Activated T-cell treated with anti-CD3 and anti-CD28 coated beads, Interleukin-2, amount 50 U/mL, for 72 hours (primary cell): ENCODE measurements at places on chromosomes 5 and 9. TPM values are rescaled to one million over a fixed set of nuclear protein-coding genes. Genes with fewer than 3 reads are reported as not detected.
A peak's percentile ranks its signal among the peaks of the same experiment; 100 is the strongest.

The CEL gene
- 1.6 TPM for total RNA-seq

- DNase-seq: no peak
Observed at GRCh38 chr9:136055715-136056545, 39.2 kb downstream of the NACC2 start.

The SUSD3 gene
- total RNA-seq: 56.8 TPM

The FOXI1 gene
- total RNA-seq: not detected

The IL9 gene
- total RNA-seq: 22.7 TPM

DNA sequence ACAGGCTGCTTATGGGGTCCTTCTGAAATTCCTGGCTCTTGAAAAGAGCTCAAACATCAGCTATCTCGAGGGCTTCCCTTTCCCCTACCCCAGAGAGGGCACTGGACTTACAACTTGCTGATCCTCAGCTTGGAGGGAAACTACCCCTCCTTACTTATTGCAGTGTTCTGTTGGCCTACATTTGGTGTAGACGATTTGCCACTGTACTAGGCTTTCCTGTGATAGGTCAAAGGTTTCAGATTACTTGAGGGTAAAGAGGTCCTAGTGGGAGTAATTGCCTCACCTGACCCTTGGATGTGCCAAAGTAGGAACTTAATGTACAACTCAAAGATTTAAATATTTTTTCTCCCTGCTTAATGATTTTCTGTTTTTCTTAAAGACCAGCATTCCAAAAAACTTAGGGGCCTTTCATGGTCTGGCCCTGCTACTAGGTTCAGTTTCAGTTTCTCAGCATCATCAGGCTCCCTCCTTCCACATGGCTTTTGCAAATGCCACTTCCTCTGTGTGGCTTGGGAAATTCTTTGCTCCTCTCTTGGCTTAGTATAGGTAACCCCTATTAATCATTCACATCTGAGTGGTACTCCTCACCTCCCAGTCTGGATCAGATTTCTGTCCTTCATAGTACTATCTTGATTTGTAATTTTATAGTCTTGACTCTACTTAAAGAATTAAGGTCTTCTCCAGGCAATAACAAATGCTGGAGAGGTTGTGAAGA lies 32.4 kb downstream of the CYSTM1 start:
- DNase-seq: no peak

DNA sequence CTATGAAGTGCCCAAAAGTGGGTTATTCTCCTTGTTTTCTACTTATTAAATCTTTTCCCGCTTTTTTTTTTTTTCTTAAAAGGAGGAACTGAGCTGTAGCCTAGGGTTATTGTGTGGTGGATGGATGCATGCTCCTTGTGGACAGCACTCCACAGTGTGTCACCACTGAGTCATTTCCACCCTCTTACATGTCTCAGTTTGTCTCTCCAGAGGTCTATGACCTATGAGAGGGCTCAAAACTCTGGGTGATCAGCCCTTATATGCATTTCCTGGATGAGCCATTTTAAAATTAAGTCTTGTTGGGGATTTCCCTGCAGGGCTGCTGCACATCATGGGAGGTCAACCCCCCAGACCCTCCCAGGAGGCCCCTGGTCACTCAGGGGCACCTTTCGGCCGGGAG lies 102.2 kb upstream of the MOCS2 start:
- DNase-seq: peak; percentile 6

GRCh38 chr5:10949856-10950630 lies 189.0 kb upstream of the DAP start:
- no peak for DNase-seq

DNA sequence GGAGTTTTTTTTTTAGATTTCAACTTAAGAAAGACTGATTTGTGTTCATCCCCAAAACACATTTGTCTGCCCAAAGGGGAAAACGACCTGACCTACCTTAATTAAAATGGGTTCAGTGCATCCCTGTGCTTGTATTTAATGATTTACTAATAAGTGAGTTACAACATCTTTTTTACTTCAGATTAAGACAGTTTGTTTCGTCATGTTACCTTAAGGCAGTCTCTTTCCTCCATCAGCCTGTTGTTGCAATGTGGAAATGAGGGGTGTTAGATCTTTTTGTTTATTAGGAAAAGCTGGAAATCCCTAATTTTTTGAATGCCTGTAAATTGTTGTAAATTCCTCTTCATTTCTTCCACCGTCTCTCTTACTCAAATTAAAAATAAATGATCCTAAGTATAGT lies 177.5 kb downstream of the GDNF start:
- no peak for DNase-seq

GRCh38 chr5:81212211-81212751 lies 20.8 kb upstream of the CKMT2 start:
- DNase-seq: peak; percentile 30

DNA sequence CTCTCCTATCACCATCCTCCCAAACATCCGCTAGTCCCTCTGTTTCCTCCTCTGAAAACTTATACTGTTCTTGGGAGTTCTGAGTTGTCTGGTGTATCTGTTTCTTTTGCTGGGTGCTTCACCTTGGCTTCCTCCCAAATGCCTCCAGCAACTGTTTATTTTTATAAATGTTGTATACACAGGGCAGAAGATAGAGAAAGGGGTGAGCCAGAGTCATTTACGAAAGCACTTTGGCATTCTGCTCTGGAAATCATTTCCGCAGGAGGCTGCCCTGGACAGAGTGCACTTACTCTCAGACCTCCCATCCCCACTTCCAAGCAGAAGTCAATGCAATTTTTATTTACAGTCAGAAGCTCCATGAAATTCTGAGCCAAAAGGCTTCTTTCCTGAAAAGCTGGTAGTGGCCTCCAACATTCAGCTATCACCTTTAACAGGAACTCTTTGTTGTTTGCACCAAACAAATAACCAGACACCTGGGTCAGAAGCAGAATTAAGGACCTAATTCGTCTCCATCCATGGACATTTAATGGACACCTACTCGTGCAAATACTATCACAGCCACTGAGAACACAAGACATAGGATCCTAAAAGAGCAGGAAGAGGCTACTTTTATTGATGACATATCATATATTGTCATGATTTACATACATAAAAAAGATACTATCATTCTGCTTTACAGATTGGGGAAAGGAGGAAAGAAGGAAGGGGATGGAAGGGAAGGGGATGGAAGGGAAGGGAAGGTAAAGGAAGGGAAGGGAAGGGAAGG lies 229.5 kb upstream of the PAPPA start:
- DNase-seq: no peak

- DNase-seq: no peak
Observed at GRCh38 chr9:84413301-84413700, 72.7 kb upstream of the SLC28A3 start.

GRCh38 chr9:80678906-80679305 lies 1010.4 kb downstream of the TLE1 start:
- DNase-seq: no peak
